NCI-H446 treated with DMSO at 0.1 percent for 48 hours (cell line): ENCODE measurements at places on chromosomes 3 and 15.
A peak's percentile ranks its signal among the peaks of the same experiment; 100 is the strongest.

DNA sequence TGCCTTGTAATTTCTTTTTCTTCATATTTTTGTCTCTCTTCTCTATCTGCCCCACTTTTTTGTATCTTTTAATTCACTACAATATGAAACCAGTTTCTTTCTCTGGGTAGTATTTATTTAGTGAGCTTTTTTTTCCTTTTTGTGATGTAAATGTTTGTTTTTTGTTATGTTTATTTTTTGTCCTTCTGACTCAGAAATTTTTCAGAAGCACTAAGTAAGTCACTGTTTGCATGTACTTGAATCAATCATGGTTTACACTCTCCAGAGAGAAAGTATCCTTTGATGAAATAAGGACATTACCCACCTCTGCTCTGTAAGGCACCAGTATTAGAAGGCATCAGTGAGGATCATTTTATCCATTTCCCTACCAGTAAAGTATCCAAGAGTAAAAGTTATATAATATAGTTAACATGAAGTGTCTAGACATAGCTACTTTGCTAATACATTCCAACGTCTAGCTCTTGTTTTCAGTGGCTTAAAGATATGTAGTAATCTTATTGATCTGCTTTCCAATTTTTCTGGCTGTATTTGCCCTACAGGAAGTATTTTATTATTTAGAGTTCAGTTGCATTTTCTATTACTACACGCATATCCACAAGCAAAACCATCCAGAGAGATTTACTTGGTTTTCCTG, 25.4 kb downstream of the FILIP1L start:
- no peak for DNase-seq

DNA sequence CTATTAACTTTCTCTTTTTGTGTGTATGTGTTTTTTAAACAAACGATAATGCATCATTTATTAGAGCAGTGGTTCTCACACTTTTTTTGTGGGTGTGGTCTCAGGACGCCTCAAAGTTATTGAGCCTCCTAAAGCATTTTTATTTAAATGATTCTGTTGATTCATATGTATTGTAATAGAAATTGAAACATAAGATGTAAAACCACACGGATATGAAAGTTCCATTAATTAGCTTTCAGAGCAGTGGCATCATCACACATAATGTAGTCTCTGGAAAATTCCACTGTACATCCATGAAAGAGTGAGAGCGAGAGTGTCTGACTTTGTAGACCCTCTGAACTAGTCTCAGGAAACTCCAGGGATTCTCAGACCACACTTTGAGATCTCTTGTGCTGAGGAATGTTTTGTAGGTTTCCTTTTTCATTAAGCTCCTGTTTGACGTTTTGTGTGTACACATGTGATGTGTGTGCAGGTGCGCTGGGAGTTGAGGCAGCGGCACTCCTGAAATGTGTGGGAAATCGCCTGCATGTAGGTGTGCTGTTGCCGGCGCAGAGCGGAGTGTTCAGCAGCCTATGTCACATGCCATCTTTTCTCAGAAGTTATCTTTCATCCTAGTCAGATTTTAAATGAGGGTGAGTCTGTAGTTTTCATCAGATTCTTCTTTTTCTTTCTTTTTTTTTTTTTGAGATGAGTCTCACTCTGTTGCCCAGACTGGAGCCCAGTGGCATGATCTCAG, 5.3 kb upstream of the TRAK1 start:
- DNase-seq, result no peak

DNA sequence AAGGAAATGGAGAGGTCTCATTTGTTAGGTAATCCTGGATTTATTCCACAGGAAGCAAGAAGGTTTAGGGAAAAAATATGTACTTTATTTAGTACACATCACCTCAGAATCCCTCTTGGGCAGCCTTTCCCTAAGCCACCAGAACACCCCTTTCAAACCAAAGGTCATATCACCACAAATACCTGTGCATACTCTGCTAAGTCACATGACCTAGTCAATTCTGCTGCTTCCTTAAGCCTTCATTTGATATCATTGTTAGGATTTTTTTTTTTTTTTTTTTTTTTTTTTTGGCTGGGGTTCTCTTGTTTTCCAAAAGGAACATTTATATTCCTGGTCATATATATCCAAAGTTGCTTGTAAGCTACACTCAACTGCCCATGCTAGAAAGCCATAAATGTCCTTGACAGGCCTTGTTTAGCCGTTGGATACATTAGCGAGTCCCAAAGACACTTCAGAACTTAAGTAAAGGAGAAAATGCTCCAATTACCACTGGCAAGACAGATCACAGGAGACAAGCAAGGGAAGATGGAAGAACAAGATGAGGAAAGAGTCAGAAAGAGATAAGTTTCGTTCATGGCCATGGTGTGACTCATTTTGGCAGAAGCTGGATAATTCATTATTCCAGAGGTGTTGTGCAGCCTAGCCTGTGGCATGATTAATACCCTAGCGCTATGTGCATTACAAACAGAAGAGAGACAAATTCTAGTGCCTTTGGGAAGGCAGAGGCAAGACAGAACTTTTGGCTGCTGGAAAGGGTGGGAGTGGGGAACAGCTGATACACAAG, 155.6 kb upstream of the SLC2A2 start:
- peak; percentile 10 for DNase-seq

- DNase-seq, result no peak
These were observed 68.4 kb downstream of the HES1 start for GRCh38 chr3:194204042-194204987.

GRCh38 chr15:66789029-66790025, 87.3 kb downstream of the SMAD6 start:
- no peak for DNase-seq

DNA sequence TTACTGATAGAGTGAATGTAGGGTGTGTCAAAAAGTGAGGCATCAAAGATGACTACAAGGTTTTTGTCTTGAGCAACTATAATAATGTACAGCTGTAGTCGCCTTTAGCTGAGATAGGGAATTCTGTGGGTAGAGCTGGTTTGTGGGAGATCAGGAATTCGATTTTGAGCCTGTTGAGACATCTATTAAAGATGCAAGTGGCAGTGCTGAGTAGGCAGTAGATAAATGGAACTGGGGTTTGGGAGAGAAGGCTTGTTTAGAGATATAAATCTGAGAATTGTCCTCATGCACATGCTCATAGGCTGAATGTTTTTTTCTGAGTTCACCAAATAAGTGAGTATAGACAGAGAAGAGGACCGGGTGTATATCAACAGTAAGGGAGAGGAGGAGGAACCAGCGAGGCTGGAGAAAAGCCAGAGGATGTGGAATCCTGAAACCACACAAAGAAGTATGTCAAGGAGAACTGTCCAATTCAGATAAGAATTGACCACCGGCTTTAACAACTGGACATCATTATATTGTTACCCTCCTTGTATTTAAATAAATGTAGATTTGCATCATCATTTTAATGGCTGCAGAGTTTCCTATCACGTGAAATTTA, 146.0 kb upstream of the TNIK start:
- DNase-seq, result no peak

DNA sequence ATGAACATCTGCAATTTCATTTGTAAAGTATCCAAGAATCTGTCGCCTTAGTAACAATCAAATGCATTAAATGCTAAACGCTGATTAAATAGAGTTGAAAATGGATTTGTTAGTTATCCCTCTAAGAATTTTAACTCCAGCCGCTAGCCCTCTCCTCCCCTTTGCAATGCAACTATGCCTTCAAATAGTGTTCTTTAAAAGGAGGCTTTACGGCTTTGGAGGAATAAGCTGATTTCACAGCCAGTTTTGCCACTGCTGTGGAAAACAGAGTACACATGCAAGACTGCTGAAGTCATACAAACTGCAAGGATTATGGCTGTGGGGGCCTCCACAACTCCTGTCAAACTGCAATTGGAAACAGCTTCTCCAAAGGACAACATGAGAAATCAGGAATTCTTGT, 89.2 kb downstream of the CERS3 start:
- no peak for DNase-seq

DNA sequence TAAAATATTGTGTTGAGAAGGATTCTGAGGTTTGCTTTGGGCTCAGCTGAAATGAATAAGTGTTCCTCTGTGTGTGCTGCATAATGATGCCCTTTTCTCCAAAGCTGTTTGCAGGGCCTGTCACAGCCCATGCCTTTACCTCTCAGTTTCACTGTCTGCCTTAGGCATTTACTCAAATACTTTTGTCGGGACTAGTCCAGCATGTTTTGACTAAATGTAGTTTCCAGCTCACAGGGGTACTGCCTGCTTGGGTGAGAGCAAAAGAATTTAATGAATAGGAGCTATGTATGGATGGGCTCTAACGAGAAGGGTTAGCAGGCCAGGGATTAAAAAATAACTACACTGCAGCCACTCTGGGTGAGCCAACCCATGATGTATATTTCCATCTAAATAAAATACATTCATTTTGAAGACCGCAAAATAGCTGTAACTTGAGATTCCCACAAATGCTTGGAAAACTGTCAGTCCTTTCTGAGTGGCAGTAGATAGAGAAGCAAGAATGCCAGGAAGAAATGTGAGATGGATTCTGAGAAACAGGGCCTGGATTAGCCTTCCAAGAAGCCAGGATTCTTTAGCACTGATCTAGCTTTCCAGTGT, 549.2 kb upstream of the TBL1XR1 start:
- DNase-seq, result no peak

DNA sequence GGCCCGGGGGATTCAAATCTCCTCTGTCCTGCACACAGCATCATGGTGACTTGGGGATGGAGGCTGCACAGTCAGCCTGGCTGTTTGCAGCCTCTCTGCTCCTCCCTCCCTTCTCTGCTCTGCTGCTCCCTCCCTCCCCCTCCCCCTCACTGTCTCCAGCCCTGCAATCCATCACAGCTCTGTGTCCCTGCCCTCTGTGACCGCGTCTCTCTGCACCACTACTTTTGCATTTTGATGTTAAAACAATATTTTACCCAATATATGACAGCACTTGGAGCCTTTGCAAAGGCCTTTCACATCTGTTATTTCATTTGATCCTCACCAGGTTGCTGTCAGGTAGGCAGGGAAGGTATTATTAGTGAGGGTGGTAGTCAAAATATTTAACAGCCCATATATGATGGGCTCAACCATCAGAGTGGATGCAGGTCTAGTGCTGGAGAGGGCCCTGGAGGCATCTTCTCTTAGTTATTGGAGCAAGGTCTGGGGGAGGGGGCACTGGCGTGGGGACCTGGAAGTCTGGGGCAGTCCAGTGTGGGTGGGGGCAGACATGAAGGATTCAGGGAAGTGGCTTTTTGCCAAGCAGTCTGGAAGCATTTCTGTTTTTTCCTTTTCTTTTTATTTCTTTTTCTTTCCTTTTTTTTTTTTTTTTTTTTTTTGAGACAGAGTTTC, 16.3 kb upstream of the VPS8 start:
- DNase-seq, result no peak

GRCh38 chr3:196651819-196652218, 12.3 kb downstream of the NRROS start:
- no peak for DNase-seq

DNA sequence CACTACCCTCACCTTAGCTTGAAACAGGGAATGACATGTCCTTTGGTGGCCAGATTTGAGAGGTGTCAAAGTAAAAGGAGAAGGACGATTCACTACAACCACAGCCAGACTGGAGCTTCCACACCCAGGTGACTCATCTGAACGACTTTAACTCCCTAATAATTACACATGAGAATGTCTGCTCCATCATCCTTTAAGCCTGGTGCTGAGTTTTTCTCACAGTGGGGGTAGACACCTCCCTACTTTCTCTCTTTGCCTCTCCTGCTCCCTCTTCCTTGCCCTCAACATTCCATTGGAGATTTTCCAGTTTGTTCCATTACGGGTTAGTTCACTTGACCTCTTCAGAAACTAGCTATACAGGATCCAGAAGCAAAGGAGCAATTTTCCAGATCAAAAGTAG, 154.3 kb upstream of the BHLHE40 start:
- DNase-seq, result no peak

DNA sequence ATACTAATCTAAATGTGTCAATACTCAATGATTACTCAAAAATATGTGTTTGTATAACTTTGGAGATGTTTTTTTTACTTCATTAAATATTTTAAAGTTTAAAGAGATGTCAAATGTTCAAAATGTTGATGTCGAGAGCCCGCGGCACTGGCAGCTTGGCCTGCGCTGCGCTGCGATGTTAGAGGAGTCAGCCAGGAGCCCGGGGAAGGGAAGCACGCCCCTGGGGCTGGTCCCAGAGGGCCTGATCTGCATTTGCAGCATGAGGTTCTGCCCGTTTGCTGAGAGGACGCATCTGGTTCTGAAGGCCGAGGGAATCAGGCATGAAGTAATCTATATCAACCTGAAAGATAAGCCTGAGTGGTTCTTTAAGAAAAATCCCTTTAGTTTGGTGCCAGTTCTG, 66.4 kb upstream of the ATP2C1 start:
- no peak for DNase-seq

DNA sequence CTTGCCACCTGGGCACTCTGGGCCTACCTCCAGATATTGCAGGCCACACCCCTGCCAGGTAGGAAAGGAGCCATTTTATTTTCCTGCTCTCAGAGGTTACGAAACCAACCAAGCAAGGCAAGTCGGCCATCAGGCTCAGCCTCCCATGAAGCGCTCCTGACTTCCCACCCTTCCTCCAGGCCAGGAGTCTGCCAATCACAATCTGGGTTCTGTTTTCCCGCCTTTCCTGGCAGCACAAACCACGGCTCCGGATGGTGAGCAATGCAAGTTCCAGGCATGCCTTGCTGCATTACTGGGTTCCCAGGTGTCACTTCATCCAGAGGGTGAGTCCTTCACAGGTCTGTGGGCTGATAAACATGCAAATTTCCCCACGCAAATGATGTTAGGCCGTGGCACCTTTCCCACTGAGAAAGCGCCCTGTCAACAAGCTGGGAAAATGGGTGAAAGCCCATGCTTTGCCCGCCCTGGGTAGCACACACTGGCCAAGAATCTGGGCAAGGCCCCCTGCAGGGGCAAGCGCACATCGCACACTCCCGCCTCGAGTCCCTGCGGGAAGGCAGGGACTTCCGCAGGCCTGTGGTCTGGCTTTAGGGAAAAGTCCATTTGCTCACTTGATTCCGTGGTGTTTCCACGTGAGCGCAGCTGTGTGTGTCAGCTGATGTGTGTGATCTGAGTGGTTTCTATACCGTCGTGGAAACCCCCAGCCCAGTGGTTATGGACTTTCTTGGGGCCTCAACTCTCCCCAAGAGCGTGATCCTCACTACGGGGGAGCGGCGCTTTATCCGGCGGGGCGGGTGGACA, 61.6 kb upstream of the RYK start:
- DNase-seq, result no peak

- no peak for DNase-seq
These were observed 38.7 kb downstream of the WWTR1 start for GRCh38 chr3:149619136-149619535.

GRCh38 chr3:19399836-19400235, 251.5 kb downstream of the KCNH8 start:
- DNase-seq, result no peak

- DNase-seq, result no peak
These were observed at the start of gene CEP70 for GRCh38 chr3:138594150-138594934. Gene CEP70 (minus strand): TSS chr3:138594260. CDS start chr3:138572927, 21,333 bp downstream.

DNA sequence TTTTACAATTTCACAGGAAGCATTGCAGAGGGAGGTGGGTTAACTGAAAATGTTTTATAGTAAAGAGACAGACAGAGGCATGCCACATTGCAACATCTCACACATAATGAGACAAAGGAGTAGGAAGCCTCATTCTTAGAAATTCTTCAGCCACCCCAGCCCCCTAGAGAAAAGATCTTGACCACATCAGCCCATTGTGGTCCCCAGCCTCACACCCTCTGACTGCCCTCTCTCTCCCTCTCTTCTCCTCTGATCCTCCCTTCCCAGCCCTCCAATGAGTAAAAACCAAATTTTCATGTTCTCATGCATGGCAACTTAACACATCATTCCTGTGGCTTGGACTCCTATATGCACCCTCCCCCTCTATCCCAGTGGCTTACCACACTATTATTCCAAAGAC, 174.1 kb downstream of the UACA start:
- DNase-seq, result no peak

- DNase-seq, result no peak
These were observed 73.8 kb upstream of the ATP13A5 start for GRCh38 chr3:193452338-193452737.
